Kidney (tissue), 22 donors: ENCODE measurements at places on chromosomes 7 and 10. TPM values are rescaled to one million over a fixed set of nuclear protein-coding genes. Genes with fewer than 3 reads are reported as not detected.

The CAV1 gene
- total RNA-seq = 67.2 TPM

The STAG3 gene
- 3.7 TPM for total RNA-seq

The TRIM50 gene
- 0.19 TPM for total RNA-seq

The GGCT gene
- 23.8 TPM for total RNA-seq

The TMEM140 gene
- total RNA-seq = 31.3 TPM

The BICC1 gene
- total RNA-seq = 136 TPM

The ZP3 gene
- 17.5 TPM for total RNA-seq

The CBLL1 gene
- total RNA-seq = 22.4 TPM

The PNLIPRP2 gene
- not detected for total RNA-seq

The KLF14 gene
- total RNA-seq = not detected

The TRIL gene
- 6.1 TPM for total RNA-seq

The ANK3 gene
- 214 TPM for total RNA-seq

The NAT16 gene
- not detected for total RNA-seq

The ERVW-1 gene
- total RNA-seq = not detected

The PIK3CG gene
- total RNA-seq = 8.6 TPM

The WNT2 gene
- 0.57 TPM for total RNA-seq

The RHOBTB1 gene
- total RNA-seq = 14.6 TPM

The CDCA7L gene
- 10.1 TPM for total RNA-seq

The INHBA gene
- 5.9 TPM for total RNA-seq

The OR2A5 gene
- not detected for total RNA-seq

The CNPY1 gene
- total RNA-seq = not detected

The ACTL6B gene
- not detected for total RNA-seq

The NPY4R gene
- total RNA-seq = not detected

The PSD gene
- total RNA-seq = 2.2 TPM

The CHAT gene
- total RNA-seq = not detected

The FBXL13 gene
- 4.8 TPM for total RNA-seq

The KIFBP gene
- 26.7 TPM for total RNA-seq

The TUBB8 gene
- not detected for total RNA-seq

The CAMK2B gene
- 1.1 TPM for total RNA-seq

The GNGT1 gene
- total RNA-seq = 0.35 TPM

The AKR1D1 gene
- not detected for total RNA-seq

The LAMB1 gene
- total RNA-seq = 312 TPM

The AQP1 gene
- 291 TPM for total RNA-seq

The HOXA10 gene
- 16.3 TPM for total RNA-seq

The UCMA gene
- total RNA-seq = not detected
